ENCODE measurements at places on chromosomes 4 and X. TPM values are rescaled to one million over a fixed set of nuclear protein-coding genes. Genes with fewer than 3 reads are reported as not detected.

- DNase-seq: peak; percentile 7
Measured at GRCh38 chr4:103996064-103996463, 276.3 kb upstream of the TACR3 start.

- no peak for DNase-seq
Measured at GRCh38 chr4:160709546-160709945, 1454.3 kb downstream of the FSTL5 start.

BRS3 gene
- total RNA-seq: not detected

DNA sequence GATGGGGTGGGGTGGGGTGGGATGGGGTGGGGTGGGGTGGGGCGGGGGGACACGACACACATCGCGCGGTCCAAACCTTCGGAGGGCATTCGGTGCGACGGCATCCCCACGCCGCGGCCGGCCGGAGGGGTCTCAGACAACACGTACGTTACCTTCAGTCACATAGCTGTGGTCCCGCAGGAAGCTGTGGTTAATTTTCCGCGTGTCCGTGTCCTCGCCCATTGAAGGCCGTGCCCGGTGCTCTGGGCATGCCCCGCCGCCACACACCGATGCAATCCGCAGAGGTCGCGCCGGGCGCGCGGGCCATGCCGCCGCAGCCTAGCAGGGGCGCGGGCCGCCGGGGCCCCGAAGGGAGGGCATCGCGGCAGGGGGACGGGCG is 417 bp downstream of the PPP2R2C start:
- no peak for DNase-seq

DNA sequence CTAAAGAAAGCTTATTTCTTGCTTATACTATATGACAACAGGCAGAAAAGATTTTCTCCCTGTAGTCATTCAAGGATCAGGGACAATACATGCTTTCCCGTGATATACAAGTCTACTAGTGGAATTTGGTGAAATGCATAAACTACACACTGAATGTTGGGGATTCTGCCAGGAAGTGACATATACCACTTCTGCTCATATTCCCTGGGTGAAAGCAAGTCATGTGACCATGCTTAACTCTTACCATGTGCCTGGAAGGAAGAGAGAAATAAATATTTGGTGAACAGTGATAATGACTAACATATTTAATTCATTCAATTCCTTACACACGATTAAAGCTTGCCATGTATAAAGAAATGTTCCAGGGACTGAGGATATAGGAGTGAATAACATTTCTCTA is 534.6 kb downstream of the PPARGC1A start:
- DNase-seq: no peak
